ENCODE measurements at places on chromosomes 1 and 21.

- DNase-seq: no peak
Observed at GRCh38 chr1:55612988-55613387, 397.8 kb upstream of the USP24 start.

DNA sequence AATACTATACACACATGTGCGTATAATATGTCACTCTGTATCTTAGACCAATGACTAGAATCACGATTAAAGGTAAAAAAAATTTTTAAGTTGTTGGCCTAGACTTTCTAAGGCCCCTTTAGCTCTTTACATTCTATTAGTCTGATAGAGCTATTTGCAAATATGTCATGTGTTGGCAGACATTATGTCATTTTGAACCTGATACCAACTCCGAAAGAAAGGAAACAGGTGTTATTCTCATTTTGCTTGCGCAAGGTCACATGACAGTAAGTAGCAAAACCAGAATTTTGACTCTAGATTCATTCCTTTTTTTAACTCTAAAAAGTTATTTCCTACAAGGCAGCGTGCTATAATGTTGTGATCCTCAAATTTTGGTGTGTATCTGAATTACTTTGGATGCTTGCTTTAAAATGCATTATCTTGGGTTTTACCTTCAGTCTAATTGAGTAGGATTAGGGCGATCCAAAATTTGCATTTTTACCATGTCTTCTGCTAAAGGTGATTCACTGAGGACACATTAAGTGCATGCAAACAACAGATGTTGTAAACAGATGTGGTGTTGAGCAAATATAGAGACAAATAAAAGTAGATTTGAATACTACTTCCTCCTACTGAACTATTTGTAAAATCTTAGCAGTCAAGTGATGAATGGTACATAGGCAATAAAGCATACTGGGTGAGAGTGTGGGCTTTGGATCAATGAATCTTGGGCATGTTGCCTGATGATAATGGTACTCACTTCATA lies 63.5 kb upstream of the KIAA1614 start:
- DNase-seq: no peak

DNA sequence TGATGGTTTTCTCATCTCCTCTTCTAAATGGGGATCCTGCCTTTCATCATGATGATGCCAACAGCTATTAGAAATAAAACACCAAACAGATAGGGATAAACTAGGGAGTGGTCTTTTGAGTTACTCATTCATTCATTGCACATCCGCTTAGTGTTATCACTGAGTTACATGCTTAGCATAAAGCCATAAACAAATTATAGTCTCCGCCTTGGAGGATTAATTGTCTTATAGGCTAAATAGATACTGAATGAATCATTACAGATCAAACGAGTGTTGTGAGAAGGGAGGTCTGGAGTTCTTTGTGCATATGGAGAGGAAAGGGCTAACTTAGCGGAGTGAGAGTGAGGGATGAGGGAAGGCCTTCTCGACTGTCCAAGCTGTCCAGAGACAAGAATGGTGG lies 19.8 kb upstream of the GUCA2B start:
- no peak for DNase-seq

- DNase-seq: no peak
Observed at GRCh38 chr1:93350875-93351274, 5.2 kb downstream of the DR1 start.

DNA sequence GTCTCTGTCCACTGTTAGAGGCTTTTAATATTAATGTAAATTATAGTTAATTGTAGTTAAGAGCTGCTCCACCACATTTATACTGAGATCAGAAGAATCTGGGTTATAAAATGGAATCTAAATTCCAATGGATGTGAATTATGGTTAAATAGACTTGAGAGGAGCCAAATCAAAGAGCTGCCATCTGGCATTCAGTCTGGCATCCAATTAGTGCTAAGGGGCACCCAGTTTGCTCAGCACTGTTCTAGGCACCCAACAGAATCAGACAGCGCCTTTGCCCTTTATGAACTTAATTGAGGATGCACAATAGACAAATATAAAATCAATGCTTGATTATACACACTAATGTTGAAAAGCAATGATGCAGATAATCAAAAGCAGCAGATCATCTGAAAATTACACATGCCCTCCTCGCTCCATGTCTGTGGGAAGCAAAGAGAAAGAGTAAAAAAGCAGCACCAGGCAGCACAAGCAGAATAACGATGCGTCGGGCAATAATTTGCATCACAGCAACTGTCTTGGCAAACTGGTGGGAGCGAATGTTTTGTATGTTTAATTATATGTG lies 310.1 kb downstream of the BRINP2 start:
- DNase-seq: no peak

DNA sequence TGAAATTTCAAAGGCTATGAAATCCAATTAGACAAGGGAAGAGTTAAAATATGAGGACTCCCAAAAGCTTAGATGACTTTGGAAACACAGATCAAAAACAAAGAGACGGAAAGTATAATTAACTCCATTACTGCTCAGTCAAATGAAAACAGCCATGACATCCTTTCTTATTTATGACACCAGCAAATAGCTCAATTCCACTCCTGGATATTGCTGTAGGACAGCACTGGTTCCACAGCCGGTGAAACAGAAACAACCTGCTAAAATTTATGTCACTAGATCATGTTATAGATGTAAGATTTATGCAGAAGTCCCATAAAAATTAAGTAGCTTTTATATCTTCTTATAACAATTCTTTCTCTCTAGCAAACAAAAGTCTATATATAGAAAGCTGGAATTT lies 65.6 kb upstream of the RRP15 start:
- DNase-seq: no peak

- DNase-seq: no peak
Observed at GRCh38 chr1:238404921-238405320, 514.2 kb upstream of the ZP4 start.

DNA sequence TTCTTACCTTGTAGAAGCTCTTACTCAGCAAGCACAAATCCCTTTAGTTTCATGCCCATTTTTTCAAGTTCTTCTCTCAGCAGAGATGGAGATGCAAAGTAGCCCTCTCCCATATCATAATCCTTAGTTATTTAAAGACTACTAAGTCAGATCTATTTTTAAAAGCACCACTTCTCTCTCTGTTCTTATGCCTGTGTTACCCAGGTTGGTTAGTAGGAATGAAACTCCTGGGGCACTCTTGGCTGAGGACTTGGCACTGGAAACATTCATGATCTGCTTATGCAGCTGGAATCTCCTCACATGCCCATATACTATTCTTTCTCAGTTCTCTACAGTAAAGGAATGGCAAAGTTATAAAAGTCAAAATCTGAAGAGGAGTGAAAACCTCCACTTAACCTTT lies 51.9 kb upstream of the PPP2R5A start:
- DNase-seq: no peak

DNA sequence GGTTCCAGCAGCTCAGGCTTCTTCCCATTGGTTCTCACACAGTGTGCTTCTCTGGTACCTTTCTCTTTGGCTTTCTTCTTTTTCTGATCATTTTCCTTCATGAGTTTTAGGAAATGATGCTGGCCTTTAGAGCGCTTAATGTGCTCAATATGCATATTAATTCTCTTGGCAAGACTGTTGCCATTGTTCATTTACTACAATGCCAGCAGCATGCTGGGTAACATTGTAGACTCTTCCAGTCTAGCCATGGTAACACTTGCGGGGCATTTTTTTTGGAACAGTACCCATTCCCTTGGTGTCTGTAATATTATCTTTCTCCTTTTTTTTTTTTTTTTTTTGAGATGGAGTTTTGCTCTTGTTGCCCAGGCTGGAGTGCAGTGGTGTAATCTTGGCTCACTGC lies 21.7 kb downstream of the UBE4B start:
- no peak for DNase-seq

- no peak for DNase-seq
Observed at GRCh38 chr1:232486454-232487207, 143.3 kb downstream of the SIPA1L2 start.

- peak; percentile 13 for DNase-seq
Observed at GRCh38 chr1:111988743-111989453, 570 bp downstream of the KCND3 start.

DNA sequence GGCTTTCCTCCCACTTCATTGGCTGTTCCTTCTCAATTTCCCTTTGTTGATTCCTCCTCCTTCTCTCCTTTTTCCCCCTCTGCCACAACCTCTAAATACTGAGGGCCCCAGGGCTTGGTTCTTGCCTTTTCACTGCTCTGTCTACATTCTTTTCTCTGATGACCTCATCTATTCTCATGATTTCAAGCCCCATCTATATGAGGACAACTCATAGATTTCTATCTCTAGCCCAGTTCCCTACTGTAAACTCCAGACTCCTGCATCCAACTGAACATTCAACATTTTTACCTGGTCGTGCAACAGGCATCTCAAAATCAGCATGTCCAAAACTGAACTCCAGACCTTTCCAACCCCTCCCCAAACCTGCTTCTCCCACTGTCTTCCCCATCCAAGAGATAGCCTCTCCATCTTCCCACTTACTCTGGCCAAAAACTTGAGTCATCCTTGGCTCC lies 11.5 kb upstream of the SLC9A1 start:
- no peak for DNase-seq

DNA sequence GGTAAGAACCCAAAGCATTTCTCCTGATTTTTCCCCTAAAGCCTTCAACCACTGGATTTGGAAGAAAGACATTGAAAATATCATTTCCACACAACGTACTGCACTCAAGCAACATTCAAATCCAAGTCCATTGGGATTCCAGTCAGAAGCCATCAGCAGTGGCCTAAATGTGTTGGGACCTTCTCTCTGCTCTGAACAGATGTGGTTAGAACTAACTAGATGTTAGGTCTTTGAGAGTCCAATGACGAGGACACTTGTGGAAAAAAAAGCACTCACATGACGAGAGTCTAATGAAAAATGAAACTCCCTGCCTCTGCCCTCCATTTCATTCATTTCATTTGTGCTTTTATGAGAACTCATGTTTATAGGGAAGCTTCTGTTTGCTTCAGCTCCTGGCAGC lies 382.3 kb downstream of the SIPA1L2 start:
- no peak for DNase-seq

DNA sequence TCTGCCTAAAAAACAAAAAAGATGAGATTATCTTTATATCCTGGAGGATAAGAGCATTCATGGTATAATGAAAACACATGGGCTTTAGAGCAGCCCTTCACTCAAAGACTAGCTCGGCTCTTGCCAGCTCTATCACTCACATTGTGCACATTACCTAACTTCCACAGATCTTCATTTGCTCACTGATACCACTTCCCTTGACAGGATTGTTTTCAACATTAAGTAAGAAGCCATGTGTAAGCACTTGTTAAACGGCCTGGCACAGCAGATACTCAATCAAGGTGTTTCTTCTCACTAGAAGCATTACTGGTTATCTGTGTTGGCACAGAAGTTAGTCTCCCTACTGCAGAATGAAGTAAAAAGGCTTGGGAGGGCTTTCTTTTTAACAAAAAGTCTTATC lies 18.7 kb downstream of the LPGAT1 start:
- no peak for DNase-seq

DNA sequence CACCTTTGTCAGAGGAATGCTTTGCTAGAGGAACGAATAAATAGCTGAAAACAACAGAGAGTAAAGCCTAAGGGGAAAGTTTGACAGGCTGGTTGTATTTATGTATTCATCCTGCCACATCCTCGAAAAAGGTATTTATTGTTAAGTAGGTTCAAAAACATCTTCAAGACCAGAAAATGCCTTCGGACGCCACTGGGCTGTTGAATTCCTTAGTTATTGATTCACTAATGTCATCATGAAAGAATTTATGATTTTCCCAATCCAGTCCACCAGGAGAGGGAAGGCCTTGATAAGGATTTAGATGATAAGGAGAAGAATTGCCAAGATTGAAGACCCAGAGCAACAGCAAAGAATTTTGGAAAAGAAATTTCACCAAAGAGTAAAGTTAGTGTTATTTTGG lies 35.2 kb upstream of the MAB21L3 start:
- no peak for DNase-seq

DNA sequence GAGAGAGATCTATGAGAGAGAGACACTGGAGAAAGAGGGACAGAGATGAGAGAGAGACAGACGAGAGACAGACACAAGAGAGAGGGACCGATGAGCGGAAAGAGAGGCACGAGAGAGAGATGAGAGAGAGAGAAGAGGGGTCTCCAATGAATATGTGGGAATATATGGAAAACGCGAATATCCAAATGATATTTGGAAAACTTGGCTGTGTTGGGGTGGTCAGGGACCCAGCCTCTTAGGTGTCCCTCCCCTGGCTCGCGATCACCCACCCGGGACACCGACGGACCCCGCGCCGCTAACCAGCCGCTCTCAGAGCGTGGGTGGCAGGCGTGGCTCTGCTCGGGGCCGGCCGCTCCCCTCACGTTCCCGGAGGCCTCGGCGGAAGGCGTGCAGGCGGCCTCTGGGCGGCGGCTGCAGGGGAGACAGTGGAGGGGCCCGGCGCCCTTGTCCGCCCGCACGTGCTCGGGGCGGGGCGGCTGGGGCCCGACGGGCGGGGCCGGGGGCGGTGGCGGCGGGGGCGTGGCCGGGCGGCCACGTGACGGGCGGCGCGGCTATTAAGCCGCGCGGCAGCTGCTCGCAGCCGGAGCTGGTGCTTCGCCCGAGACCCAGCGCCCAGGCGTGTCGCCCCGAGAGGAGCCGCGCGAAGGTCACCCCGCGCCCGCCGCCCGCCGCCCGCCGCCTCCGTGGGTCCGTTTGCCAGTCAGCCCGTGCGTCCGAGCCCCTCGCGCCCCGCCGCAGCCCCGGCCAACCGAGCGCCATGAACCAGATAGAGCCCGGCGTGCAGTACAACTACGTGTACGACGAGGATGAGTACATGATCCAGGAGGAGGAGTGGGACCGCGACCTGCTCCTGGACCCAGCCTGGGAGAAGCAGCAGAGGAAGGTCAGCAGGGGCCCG lies at the start of gene ACTN2:
Gene ACTN2 (plus strand): TSS at position 583 of the 898 bp plus-strand sequence. CDS start 175 bp downstream, at position 758.
- DNase-seq: peak; percentile 40

GRCh38 chr1:1360506-1361169 lies 2.3 kb upstream of the MXRA8 start:
- peak; percentile 57 for DNase-seq

- peak; percentile 15 for DNase-seq
Observed at GRCh38 chr1:46221749-46222148, 18.6 kb downstream of the LURAP1 start.

- DNase-seq: no peak
Observed at GRCh38 chr1:55931081-55931940, 648.1 kb downstream of the PLPP3 start.

- no peak for DNase-seq
Observed at GRCh38 chr1:220785166-220786056, 1.3 kb upstream of the MTARC1 start.

GRCh38 chr1:230979389-230979716 lies 459 bp downstream of the ARV1 start:
- no peak for DNase-seq

- DNase-seq: no peak
Observed at GRCh38 chr1:53069265-53069662, 7.3 kb downstream of the PODN start.
